ENCODE measurements at places on chromosomes 3 and 15.
A peak's percentile ranks its signal among the peaks of the same experiment; 100 is the strongest.

DNA sequence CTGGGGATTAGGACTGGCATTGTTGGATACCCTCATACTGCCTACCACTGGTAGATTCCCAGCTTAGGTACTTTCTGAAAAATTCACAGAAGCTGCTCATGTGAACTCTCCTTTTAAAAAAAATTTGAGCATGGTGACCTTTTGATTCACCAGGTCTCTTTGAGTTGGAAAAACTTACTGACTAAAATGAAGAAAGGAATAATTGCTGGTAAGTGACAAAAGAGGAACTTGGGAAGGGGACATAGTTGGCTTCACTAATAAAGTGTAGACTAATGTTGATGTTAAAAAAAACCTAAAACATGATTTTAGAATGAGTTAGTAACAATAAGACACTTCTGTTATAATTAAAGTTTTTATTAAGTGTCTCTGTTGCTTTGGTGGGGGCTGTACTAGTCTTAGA, 8.6 kb downstream of the VPS8 start:
- no peak for DNase-seq

GRCh38 chr3:98232489-98232888, 31.6 kb upstream of the OR5H6 start:
- DNase-seq: no peak

- DNase-seq: no peak
These were observed 173.1 kb upstream of the CDIN1 start for GRCh38 chr15:36406366-36406765.

- no peak for DNase-seq
These were observed 104.1 kb downstream of the STT3B start for GRCh38 chr3:31636694-31637442.

GRCh38 chr3:22989716-22990115, 213.4 kb upstream of the UBE2E2 start:
- no peak for DNase-seq

- DNase-seq: no peak
These were observed 45.7 kb downstream of the ZBTB38 start for GRCh38 chr3:141413801-141414689.

- no peak for DNase-seq
These were observed 27.2 kb downstream of the PLSCR4 start for GRCh38 chr3:146223401-146224373.

DNA sequence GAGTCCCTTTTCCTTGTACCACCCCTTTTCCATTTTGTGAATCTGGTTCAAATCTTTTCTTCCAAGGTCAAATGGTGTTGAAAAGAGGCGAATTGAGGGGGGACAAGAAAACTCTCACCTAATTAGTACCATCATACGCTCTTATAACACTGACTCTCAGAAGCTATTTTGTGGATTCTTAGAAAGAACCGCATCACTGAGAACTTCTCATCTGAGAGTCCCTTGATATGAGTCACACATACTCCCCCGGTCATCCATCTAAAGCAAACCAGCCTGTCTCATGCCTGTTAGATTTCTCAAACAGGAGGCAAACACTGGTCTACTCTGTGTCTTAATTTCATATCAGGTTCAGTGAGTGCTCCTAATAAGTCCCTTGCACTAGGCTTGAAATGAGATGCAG, 76.5 kb upstream of the SPRED1 start:
- no peak for DNase-seq

GRCh38 chr15:23064156-23064555, 24.8 kb upstream of the TUBGCP5 start:
- no peak for DNase-seq

DNA sequence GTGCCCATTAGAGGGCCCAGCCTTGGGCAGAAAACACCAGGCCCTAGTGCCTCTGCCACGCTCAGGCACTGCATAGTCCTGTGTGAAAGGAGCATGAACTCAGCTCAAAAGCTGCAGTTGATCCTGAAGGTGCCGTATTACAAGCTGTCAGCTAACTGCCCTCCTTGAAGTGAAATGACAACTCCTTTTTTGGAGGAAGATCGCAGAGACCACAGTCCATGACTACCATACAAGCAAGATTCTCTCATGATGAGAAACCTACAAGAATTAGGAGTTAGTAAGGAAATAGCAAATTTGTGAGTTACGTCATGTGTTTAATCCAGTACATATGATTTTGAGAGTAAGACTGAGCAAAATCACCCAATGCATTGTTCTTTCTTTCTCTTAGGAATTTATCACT, 513.9 kb upstream of the NR2F2 start:
- no peak for DNase-seq

GRCh38 chr3:139343895-139344856, at the start of gene MRPS22:
Gene MRPS22 (plus strand): TSS chr3:139344020. CDS start chr3:139344027, 7 bp downstream.
- DNase-seq: peak; percentile 66

GRCh38 chr3:87997298-87997697, 61.5 kb downstream of the CGGBP1 start:
- DNase-seq: no peak

GRCh38 chr3:168051070-168051469, 44.7 kb downstream of the GOLIM4 start:
- DNase-seq: no peak

- DNase-seq: no peak
These were observed 11.6 kb upstream of the PLOD2 start for GRCh38 chr3:146172586-146172985.

GRCh38 chr3:111605018-111605417, 9.9 kb upstream of the ZBED2 start:
- no peak for DNase-seq

GRCh38 chr15:47293466-47294162, 423.7 kb upstream of the SEMA6D start:
- no peak for DNase-seq

GRCh38 chr3:186717039-186717457, at the start of gene KNG1:
Gene KNG1 (plus strand): TSS chr3:186717359. CDS start chr3:186717543, 184 bp downstream.
- no peak for DNase-seq

GRCh38 chr3:59935025-59935424, 885.2 kb upstream of the CFAP20DC start:
- no peak for DNase-seq

GRCh38 chr3:104629038-104629437, 737.7 kb upstream of the ALCAM start:
- DNase-seq: no peak

DNA sequence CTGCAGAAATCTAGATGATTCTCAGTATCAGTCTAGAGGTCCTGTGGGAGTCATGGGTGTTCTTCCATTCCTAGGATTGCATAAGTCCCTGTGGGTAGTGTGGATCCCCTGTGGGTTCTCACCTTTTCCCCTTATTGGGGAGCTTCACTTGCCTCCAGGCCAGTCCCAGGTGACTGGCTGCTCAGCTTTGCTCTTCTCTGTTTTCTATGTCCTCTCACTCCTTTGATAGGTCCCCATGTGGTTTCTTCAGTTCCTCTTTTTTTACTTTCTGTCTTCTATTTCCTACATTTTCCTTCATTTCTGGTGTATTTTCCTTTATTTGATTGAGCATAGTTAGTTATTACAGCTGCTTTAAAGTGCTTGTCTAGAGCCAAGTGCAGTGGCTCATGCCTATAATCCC, 10.9 kb downstream of the TEX55 start:
- DNase-seq: no peak

DNA sequence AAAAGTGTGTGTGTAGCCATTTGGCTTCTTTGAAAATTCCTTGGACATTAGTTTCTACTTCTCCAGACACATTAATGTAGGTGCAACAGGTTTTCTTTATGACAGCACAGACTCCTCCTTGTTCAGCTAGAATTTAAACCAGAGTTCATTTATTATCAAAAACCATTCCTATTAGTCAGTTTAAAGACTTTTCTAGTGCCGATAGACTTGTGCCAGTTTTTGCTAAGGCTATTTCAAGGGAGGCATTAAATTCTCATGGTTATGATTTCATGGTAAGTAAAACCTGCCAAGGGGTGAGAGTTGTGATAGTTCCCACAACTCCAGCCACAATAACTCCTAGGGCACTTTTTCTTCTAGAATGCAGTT, 20.6 kb upstream of the SENP7 start:
- DNase-seq: no peak

DNA sequence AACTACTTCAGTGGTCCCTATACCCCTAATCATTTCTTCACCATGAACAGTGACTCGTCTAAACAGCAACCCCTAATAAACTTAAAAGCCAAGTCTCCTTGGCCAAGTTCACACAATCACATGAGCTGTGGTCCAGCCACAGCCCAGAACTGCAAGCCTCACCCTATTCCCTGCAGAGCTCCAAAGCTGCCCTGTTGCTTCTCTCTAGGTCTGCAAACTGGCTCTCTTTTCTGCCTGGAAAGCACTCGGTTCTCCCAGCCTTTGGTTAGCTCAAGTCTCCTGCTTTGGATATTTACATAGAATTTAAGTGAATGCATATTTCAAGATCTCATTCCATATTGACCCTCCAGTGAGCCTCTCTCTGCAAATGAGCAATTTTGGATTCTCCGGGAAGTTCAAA, 107.0 kb downstream of the TOP2B start:
- DNase-seq: no peak

DNA sequence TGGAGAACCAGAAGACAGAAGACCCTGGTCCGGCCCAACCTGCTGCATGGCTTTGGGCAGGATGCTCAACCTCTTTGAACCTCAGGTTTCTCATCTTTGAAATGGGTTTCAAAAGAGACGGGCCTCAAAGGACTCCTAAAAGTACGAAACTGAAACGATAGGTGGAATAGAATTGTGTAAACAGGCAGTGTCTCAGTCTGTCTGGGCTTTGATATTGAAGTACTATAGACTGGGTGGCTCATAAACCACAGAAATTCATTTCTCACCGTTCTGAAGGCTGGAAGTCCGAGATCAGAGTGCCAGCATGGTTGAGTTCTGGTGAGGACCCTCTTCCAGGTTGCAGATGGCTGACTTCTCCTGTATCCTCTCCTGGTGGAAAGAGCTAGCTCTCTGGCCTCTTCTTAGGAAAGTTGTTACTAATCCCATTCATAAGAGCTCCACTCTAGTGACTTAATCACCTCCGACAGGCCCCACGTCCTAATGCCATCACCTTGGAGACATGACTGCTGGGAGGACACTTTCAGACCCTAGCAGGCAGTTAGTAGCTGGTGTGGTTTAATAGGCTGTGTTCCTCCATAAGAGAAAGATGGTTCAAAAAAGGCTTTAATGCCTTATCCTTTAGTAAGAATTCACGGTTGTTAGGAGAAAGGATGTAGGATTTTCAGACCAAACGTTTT, 35.7 kb downstream of the SSUH2 start:
- no peak for DNase-seq

DNA sequence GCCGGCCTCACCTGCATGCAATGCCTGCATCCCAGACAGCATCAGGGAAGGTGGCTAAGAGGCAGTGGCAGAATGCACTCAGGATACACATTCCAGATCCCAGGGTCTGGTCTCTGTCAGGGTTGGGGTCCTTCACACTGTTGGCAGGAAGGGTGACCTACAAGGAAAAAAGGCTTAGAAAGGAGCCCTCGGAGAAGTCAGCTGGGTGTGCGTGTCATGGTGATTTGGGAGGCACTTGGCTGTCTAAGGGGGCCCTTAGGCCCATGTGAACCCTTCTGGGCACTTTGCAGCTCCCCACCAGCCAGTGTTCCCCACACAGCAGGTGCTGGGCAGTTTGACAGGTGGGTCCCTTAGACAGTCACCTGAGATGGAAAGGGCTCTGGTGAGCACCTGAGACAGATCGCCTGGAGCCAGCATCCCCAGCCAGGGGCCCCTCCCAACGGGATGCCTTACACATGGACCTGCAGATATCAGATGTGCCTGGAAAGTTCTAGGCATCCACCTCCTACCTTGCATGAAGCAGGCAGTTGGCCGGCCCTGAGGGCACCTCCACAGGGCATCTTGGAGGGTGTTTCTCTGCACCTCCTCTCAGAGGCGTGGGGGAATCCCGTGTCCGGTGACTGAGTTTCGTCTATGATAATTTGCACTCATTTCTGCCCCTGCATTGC, 131.6 kb downstream of the LRRK1 start:
- DNase-seq: no peak

DNA sequence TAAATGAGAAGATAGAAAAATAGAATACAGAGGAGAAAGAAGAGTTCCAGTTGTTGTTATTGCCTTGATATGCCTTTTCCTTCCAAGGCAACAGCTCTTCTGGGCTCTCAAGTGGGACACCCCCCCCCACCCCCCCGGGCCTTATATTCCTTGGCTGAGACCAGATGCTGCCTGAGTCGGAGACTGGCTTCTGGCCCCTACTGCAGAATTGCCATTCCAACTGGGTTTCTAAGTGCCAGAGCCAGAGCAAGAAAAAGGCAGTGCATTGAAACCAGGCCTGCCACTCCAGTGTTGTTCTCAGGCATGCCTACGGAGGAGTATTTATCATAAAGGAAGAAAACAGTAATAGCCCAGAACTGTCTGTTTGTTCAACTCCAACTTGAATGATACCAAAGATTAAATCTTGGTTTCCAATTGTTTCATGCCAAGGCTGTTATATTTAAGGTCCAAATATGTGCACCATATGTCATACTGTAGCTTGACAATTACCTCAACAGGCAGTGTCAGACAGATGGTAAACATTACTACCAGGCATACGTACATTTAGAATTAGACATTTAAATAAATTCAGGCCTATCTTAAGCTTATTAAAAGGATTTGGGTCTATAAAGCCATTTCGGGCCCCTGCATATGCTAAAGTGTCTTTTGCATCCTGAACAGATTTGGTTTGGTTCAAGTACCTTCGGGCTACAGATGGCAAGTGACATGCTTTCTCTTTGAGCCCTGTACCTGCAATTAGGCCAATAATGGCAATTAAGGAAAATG, 209.9 kb upstream of the SEMA6D start:
- no peak for DNase-seq

DNA sequence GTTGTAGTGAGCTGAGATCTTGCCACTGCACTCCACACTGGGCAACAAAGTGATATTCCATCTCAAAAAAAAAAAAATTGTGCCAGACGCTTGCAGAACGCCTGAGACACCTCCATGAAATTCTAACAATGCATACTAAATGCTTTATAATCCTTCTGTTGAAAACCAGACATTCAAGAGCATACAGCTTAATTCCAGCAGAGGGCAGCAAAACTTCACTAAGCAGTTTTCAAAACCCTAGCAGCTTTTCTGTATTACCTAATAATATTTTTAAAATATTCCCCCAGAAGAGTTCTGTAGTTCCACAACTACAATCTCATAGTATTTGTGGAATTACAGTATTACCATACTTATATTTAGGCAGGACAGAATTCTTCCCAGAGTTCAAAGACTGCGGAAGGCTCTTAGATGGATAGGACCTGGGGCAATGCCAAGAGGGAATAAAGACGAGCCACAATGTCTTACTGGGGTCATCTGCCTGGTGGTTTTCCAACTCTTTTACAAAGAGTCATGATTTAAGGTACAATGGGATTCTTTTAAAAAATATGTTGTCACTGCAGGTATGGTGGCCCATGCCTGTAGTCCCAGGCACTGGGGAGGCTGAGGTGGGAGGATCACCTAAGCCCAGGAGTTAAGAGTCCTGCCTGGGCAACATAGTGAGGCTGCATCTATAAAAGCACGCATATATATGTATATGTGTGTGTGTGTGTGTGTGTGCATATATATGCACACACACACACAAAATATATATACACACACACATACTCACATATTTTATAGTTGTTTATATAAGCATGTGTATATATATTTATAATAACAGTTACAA, 19.6 kb upstream of the TASOR start:
- no peak for DNase-seq

- DNase-seq: peak; percentile 75
These were observed 75.7 kb downstream of the TRIM69 start for GRCh38 chr15:44812029-44812517.

- DNase-seq: no peak
These were observed 915 bp upstream of the APH1B start for GRCh38 chr15:63276342-63277037.

GRCh38 chr15:59153466-59153865, 48.5 kb downstream of the CCNB2 start:
- DNase-seq: no peak

GRCh38 chr3:101898752-101899169, 49.4 kb downstream of the NFKBIZ start:
- DNase-seq: no peak

All from NCI-H1417 treated with DMSO at 0.1 percent for 48 hours (cell line).